Activated naive CD8-positive, alpha-beta T cell treated with anti-CD3 and anti-CD28 coated beads, Interleukin-2, amount 50 U/mL, for 16 hours (primary cell): ENCODE measurements at places on chromosomes 1 and 21.

- no peak for DNase-seq
Measured at GRCh38 chr1:232634096-232634495, 4.2 kb upstream of the SIPA1L2 start.

- no peak for DNase-seq
Measured at GRCh38 chr1:226827458-226827857, 43.0 kb upstream of the PSEN2 start.

DNA sequence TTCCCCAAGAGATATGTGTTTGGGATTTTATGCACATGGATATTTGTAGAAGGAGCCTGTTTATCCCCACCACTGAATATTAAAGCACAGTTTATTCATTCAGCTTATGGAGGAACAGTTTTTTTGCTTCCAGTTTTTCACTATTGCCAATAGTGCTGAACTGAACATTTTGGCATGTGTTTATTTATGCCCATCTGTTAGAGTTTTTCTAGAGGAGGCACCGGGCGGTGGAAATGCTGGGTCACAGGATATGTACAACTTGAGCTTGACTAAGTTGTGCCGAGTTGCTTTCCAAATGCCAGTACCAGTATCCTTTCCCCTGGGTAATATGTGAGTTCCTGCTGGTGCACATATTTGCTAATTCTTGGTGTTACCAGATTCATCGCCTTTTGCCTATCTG is 111.3 kb downstream of the GREM2 start:
- DNase-seq: no peak

DNA sequence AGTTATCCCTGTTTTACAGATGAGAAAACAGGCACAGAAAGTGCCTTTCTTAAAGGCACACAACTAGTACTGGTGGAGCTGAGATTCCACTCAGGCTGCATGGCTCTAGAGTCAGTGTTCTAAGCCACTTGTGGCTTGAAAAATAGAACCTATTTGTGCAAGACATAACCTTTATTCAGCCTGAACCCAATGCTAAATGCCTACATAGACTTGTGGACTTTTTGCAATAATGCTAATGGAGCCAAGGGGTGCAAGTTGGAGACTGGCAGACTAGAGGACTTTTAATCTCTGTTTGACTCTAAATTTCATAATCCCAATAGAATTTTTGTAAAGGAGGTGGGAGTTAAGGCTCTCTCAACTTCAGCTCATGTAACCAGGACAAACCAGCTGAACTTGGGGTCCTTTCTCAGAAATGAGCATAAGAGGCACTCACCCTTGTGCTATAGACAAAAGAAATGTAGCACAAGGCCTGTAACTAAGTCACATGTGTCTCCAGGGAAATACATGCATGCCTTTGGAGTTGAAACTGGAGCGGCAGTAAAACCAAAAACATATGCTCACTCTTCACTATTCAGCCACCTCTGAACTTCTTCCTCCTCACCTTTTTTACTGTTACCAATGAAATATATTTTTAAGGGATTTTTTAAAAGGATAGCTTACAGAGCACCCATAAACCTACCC is 43.0 kb upstream of the AK4 start:
- no peak for DNase-seq

- no peak for DNase-seq
Measured at GRCh38 chr1:36166136-36166535, 10.2 kb downstream of the MAP7D1 start.

GRCh38 chr21:26405071-26405470 is 168.0 kb downstream of the CYYR1 start:
- no peak for DNase-seq

DNA sequence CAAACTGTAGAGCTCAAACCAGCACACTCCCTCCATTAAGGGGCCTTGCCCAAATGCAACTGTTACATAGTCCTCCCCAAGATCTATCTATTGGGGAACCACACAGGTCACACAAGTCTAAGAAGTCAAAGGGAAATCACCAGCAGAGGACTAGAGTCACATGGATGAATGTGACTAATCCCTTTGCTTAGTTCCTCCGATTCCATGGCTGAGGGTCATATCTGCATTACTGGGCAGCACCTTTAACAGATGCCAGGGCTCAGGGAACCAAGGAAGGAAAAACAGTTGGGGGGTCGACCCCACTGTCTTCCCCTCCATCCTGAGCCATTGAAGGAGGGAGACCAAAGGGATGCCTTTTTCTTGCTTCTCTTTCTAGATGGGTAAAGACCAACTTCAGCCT is 23.4 kb upstream of the SMYD3 start:
- DNase-seq: no peak

- DNase-seq: no peak
Measured at GRCh38 chr1:234067581-234068337, 163.3 kb downstream of the SLC35F3 start.

GRCh38 chr1:167561753-167562152 is 8.2 kb upstream of the CREG1 start:
- no peak for DNase-seq

DNA sequence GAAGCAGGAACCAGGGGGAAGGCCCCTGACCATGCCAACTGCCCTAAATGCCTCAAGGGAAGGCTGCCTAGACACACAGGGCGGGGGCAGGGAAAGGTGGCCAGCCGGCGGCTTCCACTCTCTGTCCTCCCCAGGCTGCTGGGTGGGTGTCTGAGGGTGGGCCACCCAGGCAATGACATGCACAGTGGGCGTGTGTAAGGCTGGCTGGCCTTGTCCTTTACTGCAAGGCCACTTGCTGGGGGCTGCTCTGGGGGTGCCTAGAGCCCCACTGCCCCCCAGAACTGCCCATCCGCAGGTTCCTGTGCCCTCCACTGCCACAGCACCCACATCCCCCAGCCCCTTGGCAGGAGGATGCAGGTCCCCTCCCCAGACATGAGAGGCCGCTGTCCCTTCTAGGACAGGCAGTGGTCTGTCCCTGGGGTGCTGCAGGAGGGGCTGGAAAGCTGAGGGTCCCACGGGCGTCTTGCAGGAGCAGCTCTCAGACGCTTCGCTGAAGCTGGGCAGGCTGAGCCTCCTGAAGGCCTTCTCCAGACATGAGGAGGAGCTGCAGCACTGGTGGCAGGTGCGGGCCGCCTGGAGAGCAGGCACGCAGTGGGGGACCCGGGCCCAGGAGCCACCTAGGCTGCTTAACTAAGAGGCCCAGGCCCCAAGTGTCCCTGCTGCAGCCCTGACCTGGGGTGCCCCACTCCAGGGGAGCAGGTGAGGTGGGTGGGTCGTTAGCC is 10.1 kb downstream of the CCDC27 start:
- DNase-seq: no peak

DNA sequence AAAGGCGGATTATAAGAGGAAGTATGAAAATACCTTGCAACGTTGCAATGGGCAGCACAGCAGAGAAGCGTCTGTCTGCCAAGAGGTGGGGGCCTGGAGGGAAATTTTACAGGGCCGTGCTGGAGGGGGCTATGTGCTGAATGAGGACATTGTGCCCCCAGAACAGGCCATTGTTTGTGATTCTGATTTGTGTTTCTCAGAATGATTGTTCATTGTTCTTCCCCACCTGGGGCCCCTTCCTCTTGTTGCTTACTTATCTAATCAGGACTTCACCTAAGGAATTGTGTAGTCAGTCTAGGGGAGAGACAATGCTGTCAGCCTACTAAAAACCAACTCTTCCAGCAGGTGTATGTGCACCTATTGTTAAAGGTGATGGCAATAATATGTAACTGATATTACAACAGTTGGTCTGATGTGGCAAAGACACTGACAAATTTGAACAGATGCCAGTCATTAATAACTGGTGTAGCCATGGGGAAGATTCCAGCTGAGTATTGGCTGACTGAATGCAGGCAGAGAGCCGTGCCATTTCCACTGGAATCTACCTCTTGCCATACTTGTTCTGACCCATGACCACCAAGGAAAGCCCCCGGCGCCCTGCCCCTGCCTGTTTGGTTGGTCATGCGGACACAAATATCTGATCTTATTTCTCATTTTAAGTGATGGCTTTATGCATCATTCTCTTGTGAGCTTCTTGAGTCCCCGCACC is 45.2 kb upstream of the PSEN2 start:
- no peak for DNase-seq

GRCh38 chr1:192516776-192517297 is 58.7 kb upstream of the RGS1 start:
- peak; percentile 21 for DNase-seq

DNA sequence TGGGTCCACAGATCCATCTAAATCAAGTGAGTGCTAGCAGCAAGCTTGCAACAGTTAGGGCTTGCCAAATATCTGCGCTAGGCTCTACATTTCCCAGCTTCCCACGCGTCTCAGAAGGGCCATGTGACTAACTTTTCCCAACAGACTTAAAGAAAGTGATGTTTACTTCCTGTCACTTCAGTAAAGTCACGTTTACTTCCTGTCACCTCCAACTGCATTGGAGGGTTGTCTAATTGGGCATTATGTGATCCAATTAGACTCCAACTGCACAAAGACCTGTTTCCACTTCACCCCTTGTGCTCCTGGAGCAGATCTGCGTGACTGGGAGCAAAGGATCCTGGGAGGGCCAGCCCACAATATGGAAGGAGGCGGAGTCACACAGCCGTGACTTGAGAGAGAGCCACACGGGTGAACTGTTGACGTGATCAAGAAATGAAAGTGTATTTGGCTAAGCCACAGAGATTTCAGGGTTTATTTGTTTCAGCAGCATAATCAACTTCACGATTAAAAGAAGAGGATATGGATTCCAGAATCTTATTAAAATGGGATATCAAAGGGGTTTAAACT is 77.7 kb downstream of the CYYR1 start:
- no peak for DNase-seq

DNA sequence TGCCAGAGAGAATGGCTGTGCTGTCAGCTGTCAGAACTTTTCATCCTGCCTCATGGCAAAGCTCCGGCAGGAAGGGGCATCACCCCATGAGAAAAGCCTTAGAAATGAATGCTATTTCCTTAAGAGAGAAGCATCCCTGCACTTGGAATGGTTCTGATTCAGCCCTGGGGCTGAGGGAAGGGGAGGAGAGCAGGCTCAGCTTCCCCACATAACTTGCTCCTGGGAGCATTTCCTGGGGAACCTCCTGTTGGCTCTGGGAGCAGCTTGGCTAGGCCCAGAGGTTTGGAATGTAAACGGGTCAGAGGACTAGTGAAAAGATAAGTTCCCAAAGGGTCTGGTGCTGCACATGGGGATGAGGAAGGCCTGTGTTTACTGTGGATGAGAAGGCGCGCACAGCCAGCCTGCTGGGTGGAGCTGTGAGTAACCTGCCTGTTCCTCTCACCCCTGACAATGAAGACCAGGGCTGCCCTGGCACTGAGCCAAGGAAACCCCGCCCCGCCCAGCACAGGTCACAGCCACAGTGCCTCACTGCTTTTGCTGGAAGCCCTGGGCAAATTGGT is 5.0 kb downstream of the PRELP start:
- DNase-seq: no peak
